Ascending aorta (tissue), 2 donors: ENCODE measurements at places on chromosomes 7 and 10.

- no peak for DNase-seq
Observed at GRCh38 chr10:11339013-11339412, 272.4 kb downstream of the USP6NL start.

DNA sequence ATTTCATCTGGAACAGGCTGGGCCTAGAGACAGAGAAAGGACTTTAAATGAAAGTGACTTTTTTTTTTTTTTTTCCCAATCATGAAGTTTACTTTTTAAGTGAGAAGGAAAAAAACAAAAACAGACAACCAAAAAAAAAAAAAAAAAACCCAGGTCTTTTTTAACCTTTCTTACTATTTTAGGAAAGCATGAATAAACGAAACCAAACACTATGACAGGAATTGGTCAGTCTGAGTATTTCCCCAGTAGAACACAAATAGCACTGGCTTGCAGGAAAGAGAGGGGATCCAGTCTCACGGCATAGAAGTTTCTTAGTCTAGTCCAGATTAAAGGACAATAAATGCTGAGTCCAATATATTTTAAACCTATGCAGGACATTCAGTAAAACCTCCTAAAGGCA lies 180.5 kb upstream of the CCDC6 start:
- no peak for DNase-seq

- no peak for DNase-seq
Observed at GRCh38 chr7:158133057-158133456, 454.6 kb downstream of the PTPRN2 start.

DNA sequence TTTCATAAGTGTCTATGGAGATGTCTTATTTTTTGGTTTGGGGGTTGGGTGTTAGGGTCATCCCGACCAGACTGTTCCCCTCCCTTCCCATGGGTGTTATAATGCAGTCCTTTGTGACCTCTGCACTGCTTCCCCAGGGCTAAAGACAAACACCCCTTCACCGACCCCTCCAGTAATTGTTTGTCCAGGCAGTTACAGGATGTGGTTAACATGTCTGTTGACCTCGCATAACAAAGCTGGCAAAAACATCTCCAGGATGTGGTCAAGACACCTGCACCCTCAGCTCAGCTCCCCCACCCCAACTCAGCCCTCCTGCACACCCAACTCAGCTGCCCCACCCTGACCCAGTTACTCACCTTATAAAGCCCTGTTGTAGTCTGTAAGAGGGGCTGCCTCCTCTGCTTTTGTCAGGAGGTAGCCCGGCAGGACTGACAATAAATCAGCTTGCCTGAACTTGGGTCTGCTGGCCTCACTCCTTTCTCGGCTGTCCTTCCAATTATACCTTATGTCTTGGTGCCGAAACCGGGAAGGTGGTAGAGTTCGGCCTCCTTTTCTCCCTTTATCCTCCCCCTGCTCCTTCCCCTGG lies 102.2 kb downstream of the ZNF92 start:
- DNase-seq = no peak

DNA sequence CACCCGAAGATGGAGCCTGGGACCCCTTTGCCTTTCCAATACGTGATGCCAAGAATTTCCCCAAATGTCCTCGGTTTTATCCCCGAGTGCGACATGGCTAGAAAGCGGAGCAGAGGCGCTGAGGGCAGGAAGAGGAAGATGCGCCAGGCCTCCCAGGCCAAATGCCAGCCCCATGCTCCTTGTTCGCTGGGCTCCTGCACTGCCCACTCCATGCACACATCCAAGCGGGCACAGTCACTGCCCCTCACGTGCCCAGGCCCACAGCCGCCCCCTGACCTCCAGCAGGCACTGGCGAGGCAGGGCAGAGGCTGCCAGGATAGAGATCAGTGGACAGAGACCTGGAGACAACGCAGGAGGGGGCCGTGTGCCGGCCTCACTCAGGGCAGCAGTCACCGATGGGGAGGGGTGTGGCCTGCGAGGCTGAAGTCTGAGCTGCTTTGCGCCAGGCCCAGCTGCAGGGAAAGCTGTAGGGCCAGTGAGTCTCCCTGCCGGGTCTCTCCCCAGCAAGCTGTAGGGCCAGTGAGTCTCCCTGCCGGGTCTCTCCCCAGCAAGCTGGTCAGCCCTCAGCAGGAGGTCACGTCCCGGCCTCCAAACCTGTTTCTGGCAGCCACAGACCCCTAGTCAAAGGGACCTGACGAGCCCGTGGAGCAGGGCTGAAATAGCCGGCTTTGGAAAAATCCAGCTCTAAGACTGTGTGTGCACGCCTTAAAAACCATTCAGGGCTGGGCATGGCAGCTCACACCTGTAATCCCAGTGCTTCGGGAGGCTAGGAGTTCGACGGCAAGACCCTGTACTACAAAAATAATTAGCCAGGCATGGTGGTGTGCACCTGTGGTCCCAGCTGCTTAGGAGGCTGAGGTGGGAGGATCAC lies 100.6 kb upstream of the DIP2C start:
- DNase-seq = no peak
